Fibroblast of mammary gland (primary cell): ENCODE measurements at places on chromosomes 5 and 9.

DNA sequence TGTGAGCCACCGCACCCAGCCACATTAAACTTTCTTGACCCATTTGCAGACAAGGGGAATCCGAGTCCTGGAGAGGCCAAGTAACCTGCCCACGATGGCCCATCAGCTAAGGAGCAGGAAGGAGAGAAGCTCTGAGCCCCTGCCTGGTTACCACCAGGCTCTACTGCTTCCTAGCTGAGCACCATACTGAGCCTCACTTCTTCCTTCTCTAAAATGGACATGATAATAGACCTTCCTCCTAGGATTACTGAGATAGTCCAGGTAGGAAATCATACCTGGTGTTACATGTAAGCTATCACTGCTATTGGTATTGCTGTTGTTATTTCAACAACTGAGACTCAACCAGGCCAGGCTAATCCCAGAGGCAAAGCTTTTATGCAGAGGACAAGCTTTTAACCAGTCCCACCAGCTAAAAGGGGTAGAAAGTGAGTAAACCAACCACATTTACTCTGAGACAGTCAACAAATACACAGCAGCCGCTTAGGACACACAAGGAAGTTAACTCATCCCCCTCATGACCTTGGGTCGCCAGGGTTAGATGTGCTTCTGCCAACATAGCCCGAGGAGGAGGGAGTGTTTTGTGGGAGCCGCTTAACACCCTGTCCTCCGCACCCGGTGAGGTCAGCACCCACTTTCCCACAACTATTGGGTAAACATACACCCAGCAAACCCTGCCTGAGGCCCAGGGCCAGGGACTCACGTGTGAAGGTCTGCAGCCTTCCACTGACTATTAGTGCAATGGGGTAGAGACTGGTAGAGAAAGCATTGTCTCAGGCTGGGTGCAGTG, 20.6 kb upstream of the PTGES start:
- DNase-seq: peak; percentile 97

GRCh38 chr5:6424110-6424659, 24.5 kb upstream of the UBE2QL1 start:
- no peak for DNase-seq

GRCh38 chr9:115212125-115212605, 94.2 kb upstream of the TNC start:
- no peak for DNase-seq

GRCh38 chr5:113723021-113723420, 209.5 kb downstream of the YTHDC2 start:
- no peak for DNase-seq

DNA sequence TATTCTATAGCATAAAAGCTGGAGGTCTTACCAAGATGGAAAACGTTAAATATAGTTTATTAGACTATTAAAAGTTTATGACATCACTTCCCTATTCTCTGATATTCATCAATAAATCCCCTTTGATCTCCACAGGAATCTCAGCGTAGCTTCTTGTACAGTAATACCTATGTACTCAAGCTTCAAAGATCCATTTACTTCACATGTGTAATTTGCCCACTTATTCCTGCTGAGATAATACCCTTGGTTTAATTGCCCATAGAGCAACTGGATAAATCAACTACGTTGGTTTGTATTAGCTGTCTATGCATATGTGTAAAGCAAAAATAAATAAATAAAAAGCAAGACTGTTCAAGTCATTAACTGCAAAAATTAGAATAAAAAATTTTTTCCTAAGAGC, 219.7 kb downstream of the EFNA5 start:
- DNase-seq: no peak

DNA sequence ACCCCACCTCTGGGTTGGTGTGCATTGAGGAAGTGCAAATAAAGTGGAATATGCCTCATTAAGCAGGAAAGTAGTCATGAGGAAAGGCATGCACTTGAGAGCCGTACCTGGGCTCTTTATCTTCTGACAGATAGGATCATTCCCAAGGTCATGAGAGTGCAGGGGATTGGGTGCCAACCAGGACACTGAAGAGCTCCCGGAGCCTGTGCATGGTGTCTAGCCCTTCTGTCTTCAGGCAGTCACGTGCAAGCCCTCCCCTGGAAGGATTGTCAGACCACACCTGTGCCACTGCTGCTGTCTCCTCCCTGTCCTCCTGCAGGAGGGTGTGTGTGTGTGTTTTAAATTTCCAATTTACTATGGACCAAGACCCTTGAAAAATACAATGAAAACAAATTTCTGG, 69.6 kb downstream of the PDE8B start:
- no peak for DNase-seq

DNA sequence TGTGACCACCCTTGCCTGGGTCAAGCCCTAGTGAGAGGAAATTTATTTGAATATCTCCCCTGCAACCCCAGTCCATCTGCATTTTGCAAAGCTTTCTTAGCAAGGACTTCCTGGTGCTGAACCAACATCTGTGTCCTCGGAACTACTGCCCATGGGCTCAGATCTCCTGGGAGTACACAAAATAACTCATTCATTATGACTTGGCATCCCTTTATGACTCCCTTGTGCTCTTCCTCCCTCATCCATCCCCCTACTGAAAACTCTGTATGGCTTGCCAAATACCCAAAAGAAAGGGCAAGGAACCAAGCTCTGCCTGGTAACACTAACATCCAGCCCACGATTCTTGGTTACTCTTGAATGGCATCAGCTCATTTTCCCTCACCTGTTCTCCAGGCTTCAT, 368.5 kb downstream of the NTRK2 start:
- DNase-seq: no peak

DNA sequence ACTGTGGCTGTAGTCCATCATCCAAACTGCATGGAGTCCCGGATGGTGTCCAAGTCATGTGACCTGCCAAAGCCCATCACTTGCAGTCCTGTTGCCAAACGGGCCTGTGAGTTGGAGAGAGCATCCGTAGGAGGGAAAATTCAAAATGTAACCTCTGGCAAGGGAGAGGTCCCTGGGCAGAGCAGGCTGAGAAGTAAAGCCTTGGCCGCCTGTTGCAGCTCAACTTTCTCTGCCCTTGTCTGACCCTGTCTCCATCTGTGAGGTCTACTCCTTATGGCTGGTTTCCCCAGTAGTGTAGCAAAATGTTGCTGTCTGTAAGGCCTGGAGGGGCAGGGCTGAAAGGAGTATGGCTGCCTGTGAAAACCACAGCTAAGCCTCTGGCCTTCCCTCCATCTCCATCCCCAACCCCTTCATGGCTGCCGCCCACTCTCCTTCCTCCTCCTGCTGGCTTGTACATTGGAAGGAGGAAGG, 163.5 kb downstream of the SEMA6A start:
- peak; percentile 6 for DNase-seq

DNA sequence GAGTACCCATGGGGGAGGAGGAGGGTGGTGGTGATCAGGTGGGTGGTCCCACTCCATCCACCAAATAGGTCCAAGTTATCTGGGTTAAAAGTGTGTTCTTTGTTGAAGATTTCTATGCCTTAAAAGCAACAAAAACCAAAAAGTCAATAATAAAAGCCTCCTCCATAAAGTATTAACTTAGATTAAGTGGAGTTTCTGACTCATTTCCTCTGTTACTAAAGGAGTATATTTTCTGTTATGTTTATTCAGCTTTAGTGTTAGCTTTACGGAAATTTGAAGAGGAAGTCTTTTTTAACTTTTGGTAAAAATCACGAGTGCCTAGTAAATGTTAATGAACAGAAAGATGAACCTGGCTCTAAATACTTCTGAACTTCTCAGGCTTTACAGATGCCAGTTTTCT, 17.8 kb downstream of the FBXO38 start:
- peak; percentile 27 for DNase-seq

DNA sequence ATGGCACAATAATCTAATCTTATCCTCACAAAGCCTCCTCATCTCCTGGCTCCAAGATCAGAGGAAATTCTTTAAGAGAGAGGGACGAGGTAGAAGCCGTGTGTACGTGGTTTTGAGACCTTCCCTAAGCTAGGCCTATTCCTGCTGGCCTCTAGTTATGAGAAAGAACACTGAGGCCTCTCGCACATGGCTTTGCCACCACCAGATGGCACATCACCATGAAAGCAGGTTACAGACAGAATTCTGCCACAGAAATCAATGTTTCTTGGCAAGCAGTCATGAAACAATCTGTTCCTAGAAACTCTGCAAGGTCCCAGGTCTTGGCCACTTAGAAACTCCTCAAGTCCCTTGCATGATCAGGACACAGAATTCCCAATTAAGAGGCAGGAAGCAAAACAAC, 268.2 kb upstream of the TAS2R1 start:
- DNase-seq: peak; percentile 11

GRCh38 chr9:121929893-121930875, 162.9 kb downstream of the TTLL11 start:
- no peak for DNase-seq

DNA sequence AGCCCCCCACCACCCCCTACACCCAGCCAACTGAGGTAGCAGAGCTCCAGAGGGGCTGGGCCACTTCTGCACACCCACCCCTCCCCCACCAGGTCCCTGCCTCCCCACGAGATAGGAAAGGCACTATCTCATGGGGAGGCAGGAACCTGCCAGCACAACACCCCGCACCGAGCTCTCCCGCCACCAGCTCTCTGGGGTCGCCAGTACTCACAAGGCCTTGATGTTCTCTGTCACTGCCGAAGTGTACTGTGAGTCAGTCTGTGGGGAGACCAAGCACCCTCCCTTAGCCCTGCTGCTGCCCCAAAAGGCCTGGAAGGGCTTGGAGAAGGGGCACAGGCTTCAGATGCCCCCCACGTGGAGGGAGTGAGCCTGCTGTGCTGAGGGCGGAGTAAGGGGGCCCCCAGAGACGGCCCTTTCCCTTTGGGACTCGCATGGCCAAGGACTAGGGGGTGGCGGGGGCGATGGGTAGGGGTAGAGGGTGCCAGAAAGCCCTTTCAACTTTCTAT, 5.9 kb downstream of the MGAT4B start:
- DNase-seq: no peak

DNA sequence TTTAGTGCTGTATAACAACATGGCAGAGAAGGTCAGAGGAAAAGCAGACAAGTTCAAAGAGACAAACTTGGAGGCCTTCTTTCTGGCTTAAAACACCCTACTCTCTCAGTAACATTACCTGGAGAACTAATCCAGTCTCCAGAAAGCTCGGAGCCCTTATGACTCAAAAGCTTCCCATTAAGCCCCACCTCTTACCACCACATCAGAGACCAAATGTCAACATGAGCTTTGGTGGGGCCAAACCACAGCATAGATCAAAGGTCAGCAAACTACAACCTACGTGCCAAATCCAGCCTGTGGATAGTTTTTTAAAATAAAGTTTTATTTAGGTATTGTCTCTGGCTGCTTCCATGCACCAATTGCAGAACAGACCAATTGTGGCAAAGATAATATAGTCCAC, 589.9 kb downstream of the DNAH5 start:
- DNase-seq: peak; percentile 17

GRCh38 chr5:58133631-58134296, 326.1 kb downstream of the PLK2 start:
- peak; percentile 85 for DNase-seq

- DNase-seq: no peak
Measured at GRCh38 chr5:2872676-2873075, 121.2 kb upstream of the IRX2 start.

DNA sequence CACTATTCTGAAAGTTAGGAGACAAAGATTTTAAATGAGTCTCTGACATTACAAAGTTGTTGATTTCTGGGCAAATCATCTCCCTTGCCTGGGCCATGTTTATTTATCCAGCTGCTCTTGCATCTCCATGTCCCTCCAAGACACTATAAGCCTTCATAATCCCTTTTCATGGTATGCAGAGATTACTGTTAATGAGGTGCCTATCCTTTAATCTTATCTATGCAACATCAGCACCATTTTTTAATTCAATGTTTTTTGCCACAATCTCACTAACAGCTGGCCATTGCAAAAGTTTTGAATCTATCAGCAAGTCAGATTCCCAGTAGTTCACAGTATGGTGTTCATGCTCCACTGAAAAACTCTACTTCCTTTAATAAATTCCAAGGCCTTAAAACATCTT, 108.5 kb upstream of the PTPRD start:
- no peak for DNase-seq

DNA sequence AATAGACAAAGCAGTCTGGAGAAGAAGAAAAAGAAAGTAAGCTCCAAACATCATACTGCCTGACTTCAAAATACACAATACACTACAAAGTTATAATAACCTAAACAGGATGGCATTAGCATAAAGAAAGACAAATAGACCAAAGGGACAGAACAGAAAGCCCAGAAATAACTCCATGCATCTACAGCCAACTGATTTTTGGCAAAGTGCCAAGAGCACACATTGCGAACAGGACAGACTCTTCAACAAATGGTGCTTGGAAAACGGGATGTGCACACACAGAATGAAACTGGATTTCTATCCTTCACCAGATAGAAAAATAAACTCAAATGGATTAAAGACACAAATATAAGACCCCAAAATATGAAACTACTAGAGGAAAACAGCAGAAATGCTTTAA, 66.6 kb upstream of the SPATA31E1 start:
- peak; percentile 49 for DNase-seq

DNA sequence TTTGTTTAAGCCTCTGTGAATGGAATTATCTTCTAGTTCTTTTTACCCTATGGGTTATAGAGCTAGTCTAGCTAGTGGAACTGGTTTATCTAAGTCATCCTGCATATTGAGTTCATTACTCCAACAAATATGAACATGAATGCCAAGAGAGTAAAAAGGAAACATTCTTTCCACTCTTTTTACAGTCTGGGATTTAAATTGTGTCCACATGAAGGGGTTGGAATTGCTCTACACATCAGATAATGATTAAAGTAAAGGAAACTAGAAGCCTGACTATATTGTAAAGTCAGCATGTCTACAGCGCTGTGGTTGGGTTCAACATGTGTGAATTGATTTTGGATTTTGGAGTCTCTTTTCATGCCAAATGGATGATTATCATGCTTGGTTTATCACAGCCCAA, 173.1 kb downstream of the CCDC171 start:
- peak; percentile 39 for DNase-seq

- no peak for DNase-seq
Measured at GRCh38 chr9:99385215-99385614, 163.1 kb downstream of the SEC61B start.

DNA sequence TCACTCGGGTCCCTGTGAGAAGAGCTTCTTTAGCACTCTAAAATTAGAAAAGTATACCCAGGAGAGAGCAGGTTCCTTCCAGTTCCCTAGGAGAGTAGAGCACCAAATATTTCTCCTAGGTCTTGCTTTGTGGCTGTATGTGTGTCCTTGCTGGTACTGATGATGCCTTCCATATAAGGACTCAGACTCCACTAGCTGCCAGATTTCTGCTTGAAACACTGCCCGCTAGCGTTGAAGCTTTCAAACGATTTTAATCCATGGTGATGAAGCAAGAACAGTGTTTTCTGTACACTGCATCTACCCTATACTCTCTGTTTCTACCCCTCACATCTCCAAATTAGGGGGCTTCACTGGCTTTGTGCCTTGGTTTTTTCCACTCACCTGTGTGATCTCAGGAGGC, 2.4 kb upstream of the SMC2 start:
- DNase-seq: peak; percentile 19

DNA sequence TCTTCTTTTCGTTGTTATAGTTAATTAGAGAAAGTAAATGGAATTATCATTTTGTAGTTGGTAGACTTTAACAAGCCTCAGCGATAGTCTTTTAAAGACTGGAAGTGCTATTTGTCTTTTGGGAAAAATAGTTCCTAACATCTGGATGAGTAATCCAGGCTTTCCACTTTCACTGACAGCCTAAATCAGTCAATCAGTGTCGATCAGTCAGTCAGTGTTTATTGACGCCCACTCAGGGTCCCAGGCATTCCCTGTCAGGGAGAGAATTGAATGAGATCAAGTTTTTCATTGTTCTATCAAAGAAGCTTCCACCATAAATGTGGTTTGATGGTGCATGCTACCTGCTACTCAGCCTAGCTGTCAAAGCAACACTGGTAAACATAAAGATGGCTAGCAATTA, 2.6 kb downstream of the ABL1 start:
- DNase-seq: no peak

- peak; percentile 36 for DNase-seq
Measured at GRCh38 chr5:77867194-77867691, 91.1 kb upstream of the TBCA start.
